ENCODE measurements at places on chromosomes 3 and 15. TPM values are rescaled to one million over a fixed set of nuclear protein-coding genes. Genes with fewer than 3 reads are reported as not detected.

The CGNL1 gene
- total RNA-seq = not detected

DNA sequence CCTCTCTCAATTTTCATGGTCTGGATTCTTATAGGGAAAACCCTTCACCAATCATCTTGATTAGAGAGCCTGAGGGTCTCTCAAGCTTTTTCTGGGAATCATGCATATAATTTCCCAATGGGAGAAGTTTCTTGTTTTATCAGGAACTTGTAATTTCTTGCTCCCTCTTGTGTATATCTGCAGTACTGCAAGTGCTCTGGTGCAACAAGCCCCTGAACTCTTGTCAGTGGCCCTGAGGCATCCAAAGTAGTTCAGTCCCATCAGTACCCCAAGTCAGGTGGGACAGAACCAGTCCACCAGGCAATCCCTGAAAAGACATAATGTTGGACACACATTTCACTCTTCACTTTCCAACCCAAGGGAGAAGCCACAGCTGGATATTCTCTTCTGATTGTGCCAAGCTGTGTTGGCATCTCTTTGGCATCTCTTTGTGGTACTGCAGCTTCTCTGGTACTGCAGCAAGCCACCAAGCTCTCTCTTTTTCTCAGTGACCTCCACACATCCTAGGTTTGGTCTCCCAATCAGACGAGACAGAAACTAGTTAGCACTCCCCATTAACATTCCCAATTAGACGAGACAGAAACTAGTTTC lies 214.5 kb downstream of the ZIC4 start:
- H3K27me3 ChIP-seq = no peaks in the 10 kb centered on the region
- H3K27ac ChIP-seq = no peak overlapping the region
- H3K4me1 ChIP-seq = no peaks in the 10 kb centered on the region

The ACP3 gene
- not detected for total RNA-seq

- no peak overlapping the region for H3K27ac ChIP-seq
- no peak overlapping the region for H3K4me3 ChIP-seq
- DNase-seq = no peak
- H3K27me3 ChIP-seq = peaks cover 43% of the 10 kb centered on the region
- H3K4me1 ChIP-seq = no peaks in the 10 kb centered on the region
- no peaks in the 10 kb centered on the region for H3K36me3 ChIP-seq
Measured at GRCh38 chr3:171760477-171760876, 49.8 kb downstream of the PLD1 start.

The SLC15A2 gene
- total RNA-seq = 3.5 TPM

GRCh38 chr3:195532345-195532744 lies 10.8 kb downstream of the PPP1R2 start:
- H3K4me1 ChIP-seq = peaks cover 26% of the 10 kb centered on the region
- no peak overlapping the region for H3K27ac ChIP-seq
- H3K27me3 ChIP-seq = no peaks in the 10 kb centered on the region

GRCh38 chr15:62417439-62417838 lies 252.4 kb upstream of the C2CD4B start:
- H3K27me3 ChIP-seq = peaks cover 3% of the 10 kb centered on the region
- no peak overlapping the region for H3K4me3 ChIP-seq
- no peak overlapping the region for H3K27ac ChIP-seq

DNA sequence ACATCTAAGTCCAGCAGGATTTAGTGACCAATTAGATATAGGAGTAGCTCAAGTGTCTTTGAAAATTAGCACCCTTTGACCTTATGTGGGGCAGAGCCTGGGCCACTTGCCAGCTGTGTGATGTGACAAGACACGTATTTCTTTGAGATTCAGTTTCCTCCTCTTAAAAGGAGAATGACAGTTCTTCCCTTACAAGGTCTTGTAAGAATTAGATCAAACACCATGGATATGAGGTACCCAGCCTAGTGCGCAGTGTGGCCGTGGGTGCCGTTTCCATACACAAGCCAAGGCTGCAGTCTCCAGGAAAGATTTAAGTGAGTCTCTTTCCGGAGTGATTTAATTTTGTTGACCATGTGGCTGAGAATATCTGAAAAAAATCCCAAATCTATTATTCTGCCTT lies 46.3 kb downstream of the ARHGAP31 start:
- H3K27me3 ChIP-seq = peaks cover 2% of the 10 kb centered on the region
- H3K27ac ChIP-seq = no peak overlapping the region
- H3K4me3 ChIP-seq = no peak overlapping the region
- H3K4me1 ChIP-seq = no peaks in the 10 kb centered on the region
- no peak for DNase-seq
- no peaks in the 10 kb centered on the region for H3K36me3 ChIP-seq

The FBXL22 gene
- total RNA-seq = 0.78 TPM

The COL7A1 gene
- total RNA-seq = 2.4 TPM

DNA sequence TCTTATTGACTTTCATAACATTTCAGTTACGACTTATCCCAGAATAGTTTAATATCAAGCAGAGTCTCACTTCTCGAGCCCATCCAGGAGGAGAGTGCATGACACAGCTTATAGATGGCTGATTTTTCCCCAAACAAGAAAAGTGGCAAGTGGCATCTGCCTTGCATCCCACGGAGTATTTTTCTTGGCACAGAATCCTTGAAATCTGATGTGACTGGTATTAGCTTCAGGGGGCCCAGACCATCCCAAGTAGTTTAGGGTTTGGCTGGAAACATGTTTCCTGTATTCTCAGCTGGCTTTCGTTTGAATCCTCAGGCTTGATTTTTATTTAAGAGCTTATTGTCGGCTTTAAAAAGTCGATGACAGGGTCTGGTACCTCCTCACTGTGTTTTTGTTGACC lies 20.7 kb upstream of the FBXL22 start:
- no peak overlapping the region for H3K4me3 ChIP-seq
- no peaks in the 10 kb centered on the region for H3K27me3 ChIP-seq
- peaks cover 6% of the 10 kb centered on the region for H3K4me1 ChIP-seq
- DNase-seq = no peak

The GATM gene
- total RNA-seq = 3.2 TPM

DNA sequence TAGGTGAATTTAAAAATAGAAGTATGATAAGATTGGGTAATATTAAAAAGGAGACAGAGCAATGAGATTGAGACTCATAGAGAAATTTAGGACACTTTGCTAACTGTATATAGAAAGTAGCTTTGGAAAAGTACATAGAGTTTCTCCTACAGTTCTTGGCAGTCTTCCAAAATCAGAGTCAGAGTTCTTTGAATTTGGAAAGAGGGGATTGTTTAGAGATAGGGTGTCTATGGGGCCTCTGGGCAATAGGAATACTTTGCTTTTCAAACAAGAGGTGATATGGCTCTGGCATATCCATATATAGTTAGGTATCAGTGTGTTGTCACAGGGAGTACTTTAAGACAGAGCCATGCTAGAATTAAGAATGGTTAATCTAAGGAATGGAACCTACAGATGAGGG lies 477.1 kb upstream of the KCNMB2 start:
- H3K36me3 ChIP-seq = no peaks in the 10 kb centered on the region
- H3K27me3 ChIP-seq = no peaks in the 10 kb centered on the region
- H3K4me1 ChIP-seq = no peaks in the 10 kb centered on the region
- no peak for DNase-seq

DNA sequence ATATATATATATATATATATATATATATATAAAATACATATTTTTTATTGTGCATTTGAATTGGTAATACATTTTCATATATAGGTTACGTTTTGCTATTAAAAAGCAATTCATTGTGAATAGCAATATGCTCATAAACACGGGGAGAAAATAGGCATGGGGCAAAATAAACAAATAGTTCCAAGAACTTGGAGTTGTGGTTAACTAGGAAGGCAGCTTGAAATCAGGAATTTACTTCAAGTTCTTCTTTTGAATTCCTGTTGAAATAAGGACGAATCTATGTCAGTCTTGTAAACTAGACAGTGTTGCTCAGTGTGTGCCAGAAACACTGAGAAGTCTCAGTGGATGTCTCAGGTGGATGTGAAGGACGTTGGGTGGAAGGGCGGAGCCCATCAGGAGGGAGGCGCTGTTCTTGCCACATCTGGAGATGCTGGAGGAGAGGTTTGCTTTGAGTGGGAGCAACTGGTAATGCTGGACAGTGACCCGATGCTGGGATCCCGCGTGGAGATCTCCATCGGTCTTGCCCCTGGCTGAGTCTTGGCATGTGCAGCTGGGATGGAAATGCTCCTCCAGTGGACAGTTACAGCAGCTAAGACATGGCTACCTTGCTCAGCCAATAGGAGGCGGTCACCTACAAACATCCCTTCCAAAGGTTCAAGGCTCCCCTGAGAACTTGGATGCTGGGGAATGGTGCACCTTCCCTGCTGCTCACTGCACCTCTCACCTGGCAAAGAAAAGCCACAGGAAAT lies 2.5 kb downstream of the IL16 start:
- H3K4me3 ChIP-seq = no peak overlapping the region
- DNase-seq = no peak
- no peaks in the 10 kb centered on the region for H3K4me1 ChIP-seq
- H3K27me3 ChIP-seq = no peaks in the 10 kb centered on the region

The KBTBD8 gene
- total RNA-seq = 10.4 TPM

DNA sequence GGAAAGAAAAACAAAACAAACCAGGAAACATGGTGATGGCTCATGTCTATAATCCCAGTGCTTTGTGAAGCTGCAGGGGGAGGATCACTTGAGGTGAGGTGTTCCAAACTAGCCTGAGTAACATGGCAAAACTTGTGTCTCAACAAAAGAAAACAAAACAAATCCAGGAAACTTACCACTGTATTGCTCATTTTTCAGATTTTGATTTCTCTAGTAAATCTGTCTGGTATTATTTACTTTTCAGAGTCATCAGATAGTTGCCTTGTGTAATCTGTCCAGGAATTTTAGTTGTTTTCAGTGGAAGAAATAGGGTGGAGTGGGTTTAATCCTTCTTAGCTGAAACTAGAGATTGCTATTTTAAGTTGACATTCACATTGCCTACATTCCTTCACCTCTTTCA lies 91.8 kb upstream of the ALCAM start:
- H3K27me3 ChIP-seq = peaks cover 1% of the 10 kb centered on the region
- H3K4me3 ChIP-seq = no peak overlapping the region
- H3K36me3 ChIP-seq = no peaks in the 10 kb centered on the region
- H3K27ac ChIP-seq = no peak overlapping the region
- H3K4me1 ChIP-seq = no peaks in the 10 kb centered on the region
- DNase-seq = no peak

The ALS2CL gene
- total RNA-seq = 0.44 TPM

DNA sequence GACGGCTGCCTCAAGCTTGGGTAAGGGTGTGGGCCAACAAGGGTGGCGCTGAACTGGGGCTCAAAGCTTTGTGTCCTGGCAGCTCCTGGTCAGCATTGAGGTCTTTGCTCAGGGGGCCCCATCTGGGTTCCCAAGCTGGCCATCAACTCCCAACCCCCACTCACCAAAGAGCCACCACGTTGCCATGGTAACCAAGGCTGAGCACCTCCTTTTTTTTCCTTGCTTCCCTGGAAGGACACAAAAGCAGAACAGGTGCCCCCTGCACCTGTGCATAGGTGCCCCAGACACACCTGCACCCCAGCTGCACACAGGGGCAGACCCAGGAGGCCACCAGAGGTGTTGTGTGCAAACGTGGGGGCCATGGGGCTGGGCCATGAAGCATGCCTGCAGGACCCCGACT lies 16.5 kb downstream of the UROC1 start:
- H3K27ac ChIP-seq = no peak overlapping the region
- peaks cover 4% of the 10 kb centered on the region for H3K4me1 ChIP-seq
- H3K36me3 ChIP-seq = no peaks in the 10 kb centered on the region
- H3K4me3 ChIP-seq = no peak overlapping the region
- DNase-seq = no peak
- no peaks in the 10 kb centered on the region for H3K27me3 ChIP-seq

DNA sequence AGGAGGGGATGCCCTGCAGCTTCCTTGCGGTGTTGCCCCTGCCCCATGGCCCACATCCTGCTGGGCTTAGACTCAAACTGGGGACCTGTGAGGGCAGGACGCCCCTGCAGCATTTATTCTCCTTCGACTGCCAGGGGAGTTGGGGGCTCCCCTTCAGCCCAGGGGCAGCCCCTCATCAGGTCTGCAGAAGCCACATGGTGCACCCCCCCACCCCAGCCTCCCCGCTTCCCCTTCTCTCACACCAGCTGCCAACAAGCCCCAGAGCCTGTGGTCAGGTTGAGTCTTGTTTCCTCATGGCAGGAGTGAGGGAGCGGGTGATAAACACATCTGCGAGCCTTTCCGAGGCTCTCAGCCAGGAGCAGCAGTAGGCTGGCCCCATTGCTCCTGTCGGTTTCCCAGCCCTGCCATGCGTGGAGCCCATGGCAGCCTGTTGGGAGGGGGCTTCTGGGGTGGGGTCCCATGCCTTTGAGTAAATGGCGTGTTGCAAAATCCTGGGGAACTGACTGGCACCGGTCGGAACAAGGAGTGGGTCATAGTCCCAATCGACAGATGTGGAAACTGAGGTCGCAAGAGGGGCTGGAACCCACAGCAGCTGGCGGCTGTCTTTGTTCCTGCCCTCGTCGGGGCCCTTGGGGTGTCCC lies 27.8 kb downstream of the WNT7A start:
- H3K4me3 ChIP-seq = no peak overlapping the region
- H3K4me1 ChIP-seq = no peaks in the 10 kb centered on the region
- H3K27ac ChIP-seq = no peak overlapping the region
- H3K36me3 ChIP-seq = no peaks in the 10 kb centered on the region

GRCh38 chr15:56428821-56429458 lies 36.0 kb downstream of the MNS1 start:
- H3K4me1 ChIP-seq = no peaks in the 10 kb centered on the region
- DNase-seq = no peak
- peaks cover 3% of the 10 kb centered on the region for H3K27me3 ChIP-seq

DNA sequence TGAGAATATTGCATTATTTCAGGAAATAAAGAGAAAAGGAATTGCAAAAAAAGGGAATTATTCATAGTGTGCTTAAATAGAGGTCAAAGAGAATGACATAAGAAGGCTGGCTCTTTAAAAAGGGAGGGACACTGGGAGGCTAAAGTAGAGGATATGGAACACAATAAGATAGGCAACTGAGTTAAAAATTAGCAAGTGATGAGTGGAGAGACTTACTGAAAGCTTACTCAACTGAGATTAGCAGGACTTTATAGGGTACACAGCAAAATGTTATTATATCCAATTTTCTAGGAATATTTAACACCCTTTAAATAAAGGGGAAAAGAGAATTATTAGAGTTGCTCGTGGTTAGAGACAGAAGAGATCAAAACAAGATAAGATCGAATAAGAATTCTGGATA lies 375.2 kb downstream of the LSAMP start:
- H3K27me3 ChIP-seq = no peaks in the 10 kb centered on the region
- H3K36me3 ChIP-seq = no peaks in the 10 kb centered on the region
- no peak overlapping the region for H3K4me3 ChIP-seq

DNA sequence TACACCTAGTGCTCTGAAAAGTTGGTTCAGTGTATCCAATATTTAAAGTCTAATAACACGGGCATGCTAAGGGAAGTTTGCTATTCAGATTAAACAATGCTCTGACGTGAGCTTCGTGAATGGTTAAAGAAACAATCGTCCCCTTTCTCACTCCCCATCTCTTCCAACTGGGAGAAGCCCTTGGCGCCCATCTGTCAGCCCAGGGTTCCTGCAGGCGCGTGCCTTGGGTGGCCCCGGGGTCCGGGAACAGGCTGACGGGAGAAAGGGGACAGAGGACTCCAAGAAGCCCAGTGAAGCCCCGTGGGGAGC lies 413 bp downstream of the SEC22C start:
- H3K4me3 ChIP-seq = peak overlapping the region; percentile 93
- peaks cover 47% of the 10 kb centered on the region for H3K4me1 ChIP-seq
- DNase-seq = no peak
- H3K36me3 ChIP-seq = peaks cover 39% of the 10 kb centered on the region
- H3K27me3 ChIP-seq = no peaks in the 10 kb centered on the region

The RBPMS2 gene
- 0.09 TPM for total RNA-seq

All from activated T-helper 2 cell treated with anti-CD3 and anti-CD28 coated beads, Interferon-gamma antibody, Interleukin-2, Interleukin-4, amounts not matched to agents 10 μg/mL and 5 μg/mL and 100 μg/mL, durations not matched to agents 14 hours and 24 hours and 36 hours (primary cell).